CD4-positive, alpha-beta T cell treated with Interleukin-6 for 4 hours (primary cell): ENCODE measurements at places on chromosomes 3 and 15.
A peak's percentile ranks its signal among the peaks of the same experiment; 100 is the strongest.

- DNase-seq, result no peak
These were observed 586 bp downstream of the LRRK1 start for GRCh38 chr15:100919481-100920405.

DNA sequence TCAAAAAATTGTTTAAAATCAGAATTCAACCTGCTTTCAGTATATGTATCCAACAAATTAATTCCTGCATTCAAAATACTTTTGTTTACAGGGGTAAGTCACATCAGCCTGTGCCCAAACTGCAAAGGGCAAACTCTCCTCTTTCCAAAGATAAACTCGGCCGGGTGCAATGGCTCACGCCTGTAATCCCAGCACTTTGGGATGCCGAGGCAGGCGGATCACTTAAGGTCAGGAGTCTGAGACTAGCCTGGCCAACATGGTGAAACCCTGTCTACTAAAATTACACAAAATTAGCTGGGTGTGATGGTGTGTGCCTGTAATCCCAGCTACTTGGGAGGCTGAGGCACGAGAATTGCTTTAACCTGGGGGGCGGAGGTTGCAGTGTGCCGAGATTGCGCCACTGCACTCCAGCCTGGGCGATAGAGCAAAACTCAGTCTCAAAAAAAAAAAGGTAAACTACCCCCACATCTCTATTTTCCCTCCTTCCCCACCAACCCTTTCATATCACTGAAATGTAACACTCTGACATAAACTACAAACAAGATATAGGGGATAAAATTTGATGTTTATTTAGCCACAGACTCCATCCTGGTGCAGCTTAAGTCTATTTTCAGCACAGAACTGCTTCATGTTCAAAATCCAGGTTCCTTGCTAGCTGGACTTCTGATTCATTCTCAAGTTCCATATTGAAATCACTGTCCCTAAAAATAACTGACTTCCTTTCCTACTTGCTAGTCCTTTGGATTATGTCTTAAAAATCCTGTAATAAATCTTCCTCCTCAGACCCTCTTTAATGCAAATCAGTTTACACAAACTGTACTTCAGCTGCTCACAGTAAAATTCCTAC is 15.4 kb downstream of the UBP1 start:
- DNase-seq, result no peak

DNA sequence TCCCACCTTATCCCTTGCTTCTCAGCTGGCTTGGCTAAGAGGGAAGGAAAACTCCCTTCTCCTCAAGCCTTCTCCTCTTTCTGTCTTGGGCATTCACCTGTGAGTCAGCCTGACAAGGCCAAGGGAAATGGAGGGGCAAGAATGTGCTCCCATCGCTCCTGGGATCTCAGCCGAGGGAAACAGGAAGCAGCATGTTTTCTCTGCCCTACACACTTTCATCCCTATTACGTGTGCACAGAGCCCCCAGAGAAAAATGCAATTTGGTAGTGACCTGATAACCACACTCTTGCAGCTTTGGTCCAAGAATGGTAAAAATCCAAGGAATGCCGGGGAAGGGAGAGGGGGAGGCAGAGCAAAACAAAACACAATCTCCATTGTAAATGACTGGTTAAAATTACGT is 32.9 kb upstream of the MTMR10 start:
- no peak for DNase-seq

- DNase-seq, result no peak
These were observed 23.8 kb upstream of the ANXA2 start for GRCh38 chr15:60421544-60421943.

- DNase-seq, result no peak
These were observed 43.8 kb downstream of the SQOR start for GRCh38 chr15:45678459-45679178.

DNA sequence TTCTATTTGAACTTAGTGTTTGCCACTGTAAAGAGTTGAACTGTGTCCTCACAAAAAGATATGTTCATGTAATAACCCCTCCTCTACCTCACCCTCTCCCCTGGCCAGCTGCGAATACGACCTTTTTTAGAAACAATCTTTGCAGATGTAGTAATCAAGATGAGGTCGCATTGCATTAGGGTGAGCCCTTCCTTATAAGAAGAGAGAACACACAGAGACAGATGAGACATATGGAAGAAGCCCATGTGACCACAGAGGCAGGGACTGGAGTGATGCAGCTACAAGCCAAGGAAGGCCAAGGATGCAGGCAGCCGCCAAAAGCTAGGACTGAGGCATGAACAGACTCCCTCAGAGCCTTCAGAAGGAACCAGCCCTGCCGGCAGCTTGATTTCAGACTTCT is 27.6 kb downstream of the GPR176 start:
- no peak for DNase-seq

DNA sequence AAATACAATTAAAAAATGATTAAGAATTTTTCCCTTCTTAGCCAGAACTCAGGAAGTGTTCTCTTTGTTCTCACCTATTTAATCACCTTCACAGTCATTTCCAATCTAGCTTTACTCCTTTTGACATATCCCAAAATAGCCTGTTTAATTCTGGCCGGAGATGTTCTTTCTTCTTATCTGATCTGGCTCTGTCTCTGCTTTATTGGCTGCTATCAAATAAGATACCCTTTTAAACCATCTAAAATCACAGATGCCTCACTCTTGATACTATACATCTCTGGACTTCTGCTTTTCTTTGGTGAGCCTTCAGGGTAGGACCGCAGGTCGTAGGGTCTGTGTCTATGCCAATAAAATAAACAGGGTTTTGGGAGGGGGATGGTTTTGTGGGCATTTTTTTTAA is 319.2 kb upstream of the SEMA6D start:
- DNase-seq, result no peak

DNA sequence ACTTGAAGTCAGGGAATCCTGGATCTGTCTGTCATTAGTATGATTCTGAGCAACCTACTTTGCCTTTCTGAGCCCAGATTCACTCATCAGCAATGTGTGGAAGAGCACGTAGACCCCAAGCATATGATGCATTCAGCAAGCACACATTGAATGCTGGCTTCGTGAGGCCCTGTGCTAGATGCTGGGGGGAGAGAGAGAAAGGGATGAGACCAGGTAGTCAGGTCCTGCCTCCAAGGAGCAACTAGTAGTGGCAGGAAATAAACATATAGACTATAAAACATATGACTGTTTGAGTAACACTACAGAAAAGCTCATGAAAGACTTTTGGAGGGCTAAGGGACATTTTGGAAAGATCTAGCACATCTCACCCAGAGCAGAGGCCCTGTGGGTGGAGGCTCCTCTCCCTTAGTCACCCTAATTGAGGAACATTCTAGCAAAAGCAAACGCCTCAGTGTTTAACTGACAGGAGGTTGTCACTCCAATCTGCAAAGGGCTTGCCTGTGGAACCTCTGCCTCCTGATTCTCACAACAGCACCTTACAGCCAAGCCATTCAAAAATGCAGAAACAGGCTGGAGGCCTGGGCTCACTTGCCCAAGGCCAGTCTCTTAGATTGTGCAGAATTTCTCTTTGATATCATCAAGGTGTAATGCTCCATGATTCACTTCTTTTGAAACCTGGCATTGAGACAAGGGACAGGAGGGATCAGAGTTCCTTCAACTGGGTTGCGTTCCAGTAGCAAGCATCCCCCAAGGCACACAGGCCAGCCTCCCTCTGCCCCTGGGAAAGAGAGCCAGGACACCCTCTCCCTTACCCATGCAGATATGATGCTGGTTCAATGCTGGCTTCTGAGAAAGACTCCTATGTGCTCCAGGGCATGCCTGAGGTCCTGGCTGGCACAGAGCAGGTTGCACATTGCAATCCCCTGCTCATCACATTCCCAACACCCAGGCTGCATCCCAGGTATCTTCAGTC is 26.1 kb downstream of the STARD5 start:
- peak; percentile 53 for DNase-seq

DNA sequence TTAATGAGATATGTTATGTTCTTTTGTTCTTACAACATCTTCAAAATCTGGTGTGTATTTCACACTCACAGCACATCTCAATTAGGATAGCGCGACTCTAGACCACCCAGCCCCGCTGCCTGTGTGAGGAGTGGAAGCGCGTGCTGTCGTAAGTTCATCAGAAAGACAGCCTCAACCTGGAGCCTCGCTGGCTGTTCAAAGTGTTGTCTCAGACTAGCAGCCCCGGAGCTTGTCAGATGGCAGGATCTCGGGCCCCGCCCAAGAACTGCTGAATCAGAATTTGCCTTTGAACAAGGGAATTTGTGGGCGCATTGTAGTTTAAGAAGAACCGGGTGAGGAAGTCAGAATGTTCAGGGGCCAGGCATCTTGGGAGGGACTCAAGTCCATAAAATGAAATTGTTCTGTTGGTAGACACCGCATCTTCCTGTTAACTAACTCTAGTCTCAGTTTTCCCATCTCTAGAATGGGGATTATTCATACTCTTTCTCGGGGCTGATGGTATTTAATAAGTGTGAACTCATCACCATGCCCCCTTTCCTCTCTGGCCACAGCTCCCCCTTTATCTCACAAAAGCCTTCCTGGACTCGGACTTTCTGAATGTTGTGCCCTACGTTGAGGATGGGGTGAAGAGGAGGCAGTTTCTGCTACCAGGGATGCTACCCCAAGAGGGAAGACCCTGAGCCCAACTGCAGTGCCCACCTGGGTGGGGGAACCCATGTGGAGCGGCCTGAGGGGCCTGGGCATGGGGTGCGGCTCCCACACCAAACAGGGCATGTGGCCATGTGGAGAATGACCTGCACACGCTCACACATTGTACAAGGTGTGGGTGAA is 40.4 kb downstream of the BHLHE40 start:
- DNase-seq, result peak; percentile 92

DNA sequence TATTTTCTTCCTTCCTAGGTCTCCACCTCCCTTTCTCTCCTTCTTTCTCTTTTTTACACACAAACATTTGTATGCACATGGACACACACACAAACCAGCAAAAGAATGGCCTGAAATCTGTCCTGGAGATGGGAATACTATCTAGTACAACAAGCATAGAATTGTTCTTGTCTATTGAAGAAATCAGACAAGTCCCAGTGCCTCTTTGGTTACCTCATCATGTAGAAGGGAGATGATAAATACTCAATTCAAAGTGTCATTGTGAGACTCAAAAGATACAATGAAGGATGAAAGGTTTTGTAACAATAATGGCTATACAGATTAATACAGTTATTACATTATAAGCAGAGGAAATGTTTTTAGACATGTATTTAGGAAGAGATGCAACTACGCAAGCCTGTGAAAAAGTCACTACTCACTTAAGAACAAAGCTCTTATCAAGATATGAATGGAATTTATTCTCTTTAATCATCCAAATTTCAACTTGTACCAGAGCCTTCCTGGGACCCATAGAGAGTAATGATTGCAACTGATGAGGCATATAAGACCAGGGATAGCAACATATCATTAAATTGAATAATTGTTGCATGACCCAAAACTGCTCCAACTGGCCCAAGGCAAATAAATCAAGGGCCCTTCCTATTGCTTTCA is 43.2 kb downstream of the P3H2 start:
- DNase-seq, result no peak

- DNase-seq, result no peak
These were observed 52.4 kb upstream of the SLC6A1 start for GRCh38 chr3:10940106-10940505.

DNA sequence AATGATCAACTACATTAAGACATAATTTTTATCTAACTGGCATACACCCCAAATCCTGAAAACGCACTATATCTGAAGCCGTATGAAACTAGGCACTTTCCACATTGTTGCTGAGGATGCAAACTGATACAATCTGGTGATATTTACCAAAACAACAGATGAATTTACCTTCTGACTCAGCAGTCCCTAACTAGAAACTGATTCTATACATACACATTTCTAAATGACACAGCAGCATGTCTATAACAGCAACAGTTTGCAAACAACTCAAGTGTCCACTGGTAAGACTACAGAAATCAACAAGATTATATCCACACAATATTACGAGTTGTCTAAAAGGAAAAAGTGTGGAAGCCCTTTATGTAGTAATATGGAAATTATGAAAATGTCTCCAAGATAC is 22.9 kb downstream of the SECISBP2L start:
- DNase-seq, result no peak

GRCh38 chr15:69314131-69314530 is 15.4 kb downstream of the PAQR5 start:
- no peak for DNase-seq

DNA sequence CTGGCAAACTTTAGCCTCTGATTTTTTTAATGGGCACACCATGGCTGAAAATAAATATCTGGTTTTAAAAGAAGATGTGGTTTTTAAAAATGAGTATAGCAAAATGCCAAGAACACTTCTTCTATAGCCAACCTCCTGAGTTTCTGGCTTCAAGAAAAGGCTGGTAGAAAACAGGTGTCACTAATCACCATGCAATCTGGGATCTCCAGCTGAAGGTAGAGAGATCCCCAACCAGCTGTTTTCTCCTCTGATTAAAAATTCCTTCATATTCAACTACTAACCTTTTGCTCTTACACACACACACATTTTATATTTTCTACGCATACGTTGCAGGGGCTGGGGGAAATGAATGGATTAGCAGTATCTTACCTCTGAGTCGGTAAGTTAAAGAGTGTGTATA is 279.6 kb upstream of the ROBO2 start:
- DNase-seq, result no peak
